Aortic smooth muscle cell (primary cell): ENCODE measurements at places on chromosomes 4 and X. TPM values are rescaled to one million over a fixed set of nuclear protein-coding genes. Genes with fewer than 3 reads are reported as not detected.

PDGFRA gene
- 636 and 742 TPM in 2 replicates for total RNA-seq

SRPK3 gene
- 0.26 and 0.56 TPM in 2 replicates for total RNA-seq

SMS gene
- total RNA-seq = 190 and 221 TPM in 2 replicates

TMEM31 gene
- total RNA-seq = not detected in 2 replicates

TEX13B gene
- not detected in 2 replicates for total RNA-seq

KCNIP4 gene
- total RNA-seq = not detected in 2 replicates

ADH1C gene
- total RNA-seq = 0.92 and 1.1 TPM in 2 replicates

MAML3 gene
- 0.92 and 0.93 TPM in 2 replicates for total RNA-seq

BRS3 gene
- total RNA-seq = not detected in 2 replicates

ARSJ gene
- 32.1 and 36.2 TPM in 2 replicates for total RNA-seq

F11 gene
- not detected in 2 replicates for total RNA-seq

CHRDL1 gene
- under 0.01 TPM in 1 of 2 replicates, not detected in the other for total RNA-seq

TFE3 gene
- total RNA-seq = 27.1 and 27.5 TPM in 2 replicates

CT83 gene
- not detected in 2 replicates for total RNA-seq

SH3D19 gene
- 26.0 and 47.7 TPM in 2 replicates for total RNA-seq

MAGEC1 gene
- not detected in 2 replicates for total RNA-seq

CYLC1 gene
- not detected in 2 replicates for total RNA-seq

HSFX2 gene
- not detected in 2 replicates for total RNA-seq

NAAA gene
- total RNA-seq = 49.1 and 54.2 TPM in 2 replicates

ITGB1BP2 gene
- total RNA-seq = 13.7 and 24.3 TPM in 2 replicates

TLR2 gene
- total RNA-seq = under 0.01 TPM in 1 of 2 replicates, not detected in the other

RAB9B gene
- 0.50 and 0.66 TPM in 2 replicates for total RNA-seq

RADX gene
- 0.92 and 1.1 TPM in 2 replicates for total RNA-seq

FAM200B gene
- total RNA-seq = 23.8 and 25.1 TPM in 2 replicates

TBX22 gene
- not detected in 2 replicates for total RNA-seq

PRKG2 gene
- total RNA-seq = 0.56 and 0.79 TPM in 2 replicates

CCKAR gene
- total RNA-seq = 0.13 TPM in 1 of 2 replicates, not detected in the other

NDP gene
- total RNA-seq = 15.3 and 49.7 TPM in 2 replicates

PAQR3 gene
- 11.0 and 13.3 TPM in 2 replicates for total RNA-seq

ADGRG2 gene
- 0.13 TPM in 1 of 2 replicates, not detected in the other for total RNA-seq

HTN1 gene
- not detected in 2 replicates for total RNA-seq

PAGE2B gene
- not detected in 2 replicates for total RNA-seq

GPR119 gene
- not detected in 2 replicates for total RNA-seq

KCNE5 gene
- total RNA-seq = 0.25 and 0.40 TPM in 2 replicates

MRFAP1 gene
- 111 and 133 TPM in 2 replicates for total RNA-seq

CITED1 gene
- 0.13 TPM in 1 of 2 replicates, not detected in the other for total RNA-seq

GAGE13 gene
- not detected in 2 replicates for total RNA-seq

BST1 gene
- total RNA-seq = 15.4 and 19.7 TPM in 2 replicates

RASGEF1B gene
- total RNA-seq = 9.6 and 10.9 TPM in 2 replicates
